ENCODE measurements at places on chromosomes 6 and 20.

- no peak for DNase-seq
These were observed 9.1 kb downstream of the ATP9A start for GRCh38 chr20:51758978-51759544.

DNA sequence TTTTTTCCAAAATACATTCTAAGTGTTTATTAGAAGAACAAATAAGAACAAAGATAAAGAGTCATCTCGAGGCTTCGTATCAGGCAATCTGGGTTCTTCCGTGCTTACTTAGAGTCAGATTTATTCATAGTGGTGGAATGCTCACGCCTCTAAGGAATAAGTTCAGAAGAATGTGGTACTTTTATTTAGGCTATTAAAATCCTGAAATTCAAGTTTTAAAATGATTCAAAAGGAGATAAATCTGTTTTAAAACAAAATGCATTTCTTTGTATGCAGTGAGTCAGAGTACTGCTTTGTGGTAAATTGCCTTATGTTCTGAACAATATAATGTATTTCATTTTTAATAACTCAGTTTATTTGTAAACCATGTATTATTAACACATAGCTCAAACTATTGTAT is 89.1 kb downstream of the FUT9 start:
- no peak for DNase-seq

- no peak for DNase-seq
These were observed 34.6 kb upstream of the PNPLA1 start for GRCh38 chr6:36235309-36235708.

GRCh38 chr6:135002229-135002844 is 52.3 kb downstream of the HBS1L start:
- DNase-seq: no peak

DNA sequence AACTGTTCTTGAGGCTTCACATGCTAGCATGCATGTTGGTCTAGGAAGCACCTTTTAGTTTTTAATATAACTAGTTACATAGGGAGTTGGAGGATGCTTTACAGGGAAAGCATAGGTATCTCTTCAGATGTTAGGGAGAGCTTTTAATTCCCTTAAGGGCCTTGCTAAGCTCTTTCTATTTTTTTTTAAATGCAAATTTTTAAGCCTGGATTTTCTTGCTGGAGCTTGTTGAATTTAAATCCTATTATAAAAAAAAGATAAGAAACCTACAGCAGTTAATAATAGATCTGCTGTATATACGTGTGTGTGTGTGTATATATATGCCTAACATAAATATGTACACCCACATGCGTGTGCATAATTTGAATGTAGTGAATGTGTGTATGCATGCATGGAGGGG is 79.0 kb downstream of the FIG4 start:
- DNase-seq: no peak

DNA sequence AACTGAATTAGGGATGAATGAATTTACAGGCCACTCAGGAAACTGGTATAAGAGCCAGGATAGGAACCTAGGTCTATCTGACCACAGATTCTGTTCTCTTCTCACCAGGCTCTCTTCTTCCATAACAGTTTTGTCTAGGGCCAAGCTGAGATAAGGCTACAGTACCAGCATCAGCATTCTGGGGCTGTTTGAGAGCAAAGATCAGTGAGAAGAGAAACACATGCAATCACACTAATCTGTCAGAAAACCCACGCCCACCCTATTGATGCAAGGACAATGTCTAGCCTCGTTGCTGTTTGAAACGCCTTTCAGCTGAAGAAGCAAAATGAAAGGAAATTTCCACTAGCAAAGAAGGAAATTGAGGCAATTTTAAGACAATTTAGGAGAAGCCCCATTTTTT is 137.7 kb downstream of the LCA5 start:
- no peak for DNase-seq

DNA sequence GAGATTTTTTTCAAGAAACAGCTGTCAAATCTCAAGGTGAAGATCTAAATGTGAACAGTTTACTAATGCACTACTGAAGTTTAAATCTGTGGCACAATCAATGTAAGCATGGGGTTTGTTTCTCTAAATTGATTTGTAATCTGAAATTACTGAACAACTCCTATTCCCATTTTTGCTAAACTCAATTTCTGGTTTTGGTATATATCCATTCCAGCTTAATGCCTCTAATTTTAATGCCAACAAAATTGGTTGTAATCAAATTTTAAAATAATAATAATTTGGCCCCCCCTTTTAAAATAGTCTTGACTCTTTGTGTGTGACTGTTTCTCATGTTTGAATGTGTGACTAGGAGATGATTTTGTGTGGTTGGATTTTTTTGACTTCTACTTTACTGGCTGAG is 4.0 kb downstream of the PNRC1 start:
- no peak for DNase-seq

DNA sequence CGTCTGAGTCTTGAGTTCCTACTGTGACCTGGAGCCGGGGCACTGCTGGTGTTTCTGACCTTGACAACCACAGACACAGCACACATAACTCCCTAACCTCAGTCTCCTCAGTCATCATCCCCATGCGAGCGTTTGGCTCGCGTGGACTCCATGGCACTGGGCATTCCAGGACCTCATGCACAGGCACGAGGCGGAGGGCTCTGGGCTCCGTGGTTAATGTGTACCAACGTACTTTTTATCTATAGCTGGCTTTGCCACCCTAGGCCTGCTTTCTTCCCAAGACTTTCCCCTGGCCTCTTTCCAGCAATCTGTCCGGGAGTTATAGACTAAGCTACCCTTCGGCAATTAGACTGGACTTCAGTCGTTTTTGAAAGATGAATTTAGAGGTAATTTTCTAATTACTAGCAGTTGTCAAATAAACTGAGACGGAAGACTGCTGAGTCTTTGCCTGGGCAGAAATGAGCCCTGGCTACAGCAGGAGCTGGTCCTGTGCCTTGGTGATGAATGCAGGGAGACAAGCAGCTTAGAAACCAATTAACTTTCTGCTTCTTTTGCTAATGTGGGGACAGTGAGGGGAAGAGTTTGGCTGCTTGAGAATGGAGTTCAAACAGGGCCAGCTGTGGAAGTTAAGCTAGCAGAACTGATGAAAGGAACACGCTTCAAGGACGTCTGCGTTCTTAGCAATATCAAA is 16.1 kb upstream of the CTCFL start:
- DNase-seq: no peak

DNA sequence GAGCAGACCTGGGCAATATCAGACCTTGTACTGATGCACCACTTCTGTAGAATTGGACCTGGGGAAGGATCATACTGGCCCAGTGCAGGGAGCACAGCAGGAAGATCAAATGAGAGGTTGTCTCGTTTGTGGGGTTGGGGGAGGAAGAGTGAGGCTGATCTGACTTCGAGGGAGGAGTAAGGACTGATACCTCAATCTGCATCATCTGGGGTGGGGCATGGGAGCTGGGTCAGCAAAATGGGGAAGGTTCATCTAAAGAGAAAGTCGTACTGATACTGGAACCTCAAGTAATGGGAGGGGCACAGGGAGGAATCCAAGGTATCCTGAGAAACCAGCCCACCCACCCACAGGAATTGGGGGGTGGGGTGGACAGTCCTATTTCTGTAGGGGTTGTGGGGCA is 3.7 kb downstream of the RNF39 start:
- no peak for DNase-seq

GRCh38 chr20:50958615-50959542 is at the start of gene MOCS3:
MOCS3 (plus strand) TSS chr20:50958818; CDS start chr20:50958843, 25 bp downstream.
- peak; percentile 35 for DNase-seq

GRCh38 chr6:118853408-118853807 is 40.5 kb upstream of the ASF1A start:
- no peak for DNase-seq

- no peak for DNase-seq
These were observed 24.6 kb downstream of the PMEPA1 start for GRCh38 chr20:57685146-57685758.

DNA sequence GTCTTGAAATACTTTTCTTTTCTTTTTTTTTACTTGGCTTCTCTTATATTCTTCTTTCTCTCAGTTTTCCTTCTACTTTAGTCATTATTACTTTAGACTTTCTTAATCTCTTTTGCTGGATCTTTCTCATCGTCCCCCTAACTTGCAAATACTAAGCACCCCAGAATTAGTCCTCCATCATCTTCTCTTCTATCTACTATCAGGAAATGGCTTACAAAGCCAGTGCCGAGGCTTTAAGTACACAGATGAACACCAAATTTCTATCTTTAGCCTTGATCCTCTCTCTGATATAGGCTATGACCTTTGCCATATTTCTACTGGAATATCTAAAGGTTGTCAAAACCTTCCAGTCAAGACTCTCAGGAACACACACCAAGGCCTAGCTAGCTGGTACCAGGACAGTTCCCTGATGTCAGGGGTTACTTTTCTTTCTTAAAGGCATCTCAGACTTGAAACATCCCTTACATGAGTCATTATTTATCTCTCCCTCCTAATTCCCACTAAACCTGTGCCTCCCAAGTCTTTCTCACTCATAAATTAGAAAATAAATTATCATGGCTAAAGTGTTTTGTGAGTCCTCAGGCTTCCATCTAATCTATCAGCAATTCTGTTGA is 278.6 kb upstream of the TCF21 start:
- DNase-seq: no peak

DNA sequence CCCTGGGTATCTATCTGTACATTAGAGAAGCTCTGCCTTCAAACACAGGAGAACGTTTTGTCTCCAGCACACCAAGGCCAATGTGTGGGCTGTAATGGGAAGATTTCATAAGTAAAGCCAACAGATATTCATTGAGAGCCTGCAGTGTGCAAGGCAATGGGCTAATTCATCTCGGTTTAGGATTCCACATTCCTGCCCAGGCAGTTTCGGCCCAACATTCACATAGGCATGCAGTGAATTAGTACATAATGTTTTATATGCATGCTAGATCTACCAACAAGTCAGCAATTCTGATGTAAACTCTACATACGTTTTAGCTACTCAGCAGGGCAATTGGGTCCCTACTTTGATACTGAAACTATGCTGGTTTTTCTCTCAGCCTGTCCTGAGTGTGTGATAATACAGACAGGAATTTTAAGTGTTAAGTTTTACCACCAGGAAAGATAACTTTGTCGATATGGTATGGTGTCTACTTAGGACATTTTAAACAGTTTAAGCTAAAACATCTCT is 46.9 kb upstream of the NAA20 start:
- DNase-seq: no peak

DNA sequence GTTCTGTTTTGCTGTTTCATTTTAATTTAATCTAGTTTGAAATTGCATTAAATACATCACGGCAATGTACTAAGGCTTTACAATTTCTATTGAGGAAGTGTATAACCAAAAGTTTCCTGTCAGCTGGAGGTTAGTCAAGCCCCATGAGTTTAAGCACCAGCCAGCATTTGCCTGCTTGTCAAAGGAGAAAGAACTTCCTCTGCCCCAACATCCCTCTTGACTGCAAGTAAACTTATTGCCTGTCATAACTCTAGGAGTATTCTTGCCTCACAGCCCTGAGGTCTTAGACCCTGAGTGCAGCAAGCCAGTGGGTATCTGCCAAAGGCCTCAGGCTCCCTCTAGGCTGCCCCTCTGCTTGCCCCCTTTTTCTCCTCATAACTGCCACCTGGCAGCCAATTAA is 106.7 kb upstream of the INSM1 start:
- no peak for DNase-seq

DNA sequence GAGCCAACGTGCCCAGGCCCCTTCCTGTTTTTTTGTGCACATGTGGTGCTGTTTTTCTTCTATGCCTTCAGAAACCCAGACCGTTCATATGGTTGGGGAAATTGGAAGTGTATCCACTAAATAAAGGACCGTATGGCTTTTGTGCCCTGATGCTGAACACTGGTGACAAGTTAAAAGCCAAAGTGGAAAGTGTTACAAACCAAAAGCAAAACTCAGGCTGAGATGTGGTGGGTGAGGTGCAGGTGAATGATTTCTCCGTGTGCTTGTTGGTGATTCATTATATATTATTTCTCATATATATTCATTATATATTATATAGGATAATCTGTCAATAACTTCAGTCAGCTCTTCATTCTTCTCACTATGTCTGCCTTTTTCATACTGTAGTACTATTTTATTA is 148.6 kb downstream of the SOBP start:
- DNase-seq: no peak

GRCh38 chr6:17492350-17492749 is 99.0 kb downstream of the CAP2 start:
- no peak for DNase-seq

GRCh38 chr20:62496568-62497218 is 20.9 kb upstream of the GATA5 start:
- no peak for DNase-seq

GRCh38 chr6:99822741-99823512 is 171.1 kb downstream of the MCHR2 start:
- no peak for DNase-seq

DNA sequence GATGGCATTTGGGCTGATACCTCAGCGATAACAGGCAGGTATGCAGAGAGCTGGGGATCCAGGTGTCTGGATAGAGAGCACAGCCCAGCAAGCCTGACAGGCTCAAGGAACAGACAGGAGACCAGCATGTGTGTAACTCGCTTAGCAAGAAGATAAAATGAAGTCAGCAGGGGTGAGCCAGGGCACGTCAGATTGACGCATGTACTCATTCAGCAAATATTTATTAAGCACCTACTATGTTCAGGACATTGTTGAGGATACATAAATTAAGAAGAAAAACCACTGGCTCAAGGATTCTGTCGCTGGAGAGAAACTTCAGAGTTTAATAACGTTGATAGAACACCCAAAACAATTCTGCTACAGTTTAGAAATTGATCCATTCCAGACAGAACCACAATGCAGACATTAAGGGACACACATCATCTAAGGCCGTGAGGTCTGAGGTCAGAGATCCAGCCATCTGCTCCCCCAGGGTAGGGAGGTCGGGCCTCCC is 1.0 kb upstream of the DUSP22 start:
- no peak for DNase-seq

DNA sequence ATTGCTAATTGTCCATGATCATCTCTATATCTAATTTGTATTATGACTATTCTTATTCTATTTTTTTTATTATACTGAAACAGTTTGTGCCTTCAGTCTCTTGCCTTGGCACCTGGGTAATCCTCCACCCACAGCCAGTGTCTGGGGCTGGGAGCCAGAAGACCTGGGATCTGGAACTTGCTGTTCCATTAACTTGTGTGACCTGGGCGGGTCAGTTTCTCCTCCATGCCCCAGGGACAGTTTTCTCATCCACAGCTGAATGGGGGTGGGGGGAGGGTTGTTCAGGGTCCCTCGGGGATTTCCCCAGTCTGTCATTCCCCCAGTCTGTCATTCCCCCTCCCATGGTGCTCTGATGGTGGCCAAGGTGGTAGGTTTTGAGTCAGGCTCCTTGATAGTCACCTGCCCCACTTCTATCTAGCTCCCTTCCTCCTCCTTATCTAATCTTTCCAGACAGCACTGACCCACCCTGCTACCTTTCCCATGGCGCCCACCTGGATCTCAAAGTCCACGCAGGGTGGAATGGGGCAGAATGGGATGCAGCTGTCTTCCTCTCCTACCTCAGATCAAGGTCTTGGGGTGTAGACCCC is 10.9 kb downstream of the ITPR3 start:
- DNase-seq: no peak

DNA sequence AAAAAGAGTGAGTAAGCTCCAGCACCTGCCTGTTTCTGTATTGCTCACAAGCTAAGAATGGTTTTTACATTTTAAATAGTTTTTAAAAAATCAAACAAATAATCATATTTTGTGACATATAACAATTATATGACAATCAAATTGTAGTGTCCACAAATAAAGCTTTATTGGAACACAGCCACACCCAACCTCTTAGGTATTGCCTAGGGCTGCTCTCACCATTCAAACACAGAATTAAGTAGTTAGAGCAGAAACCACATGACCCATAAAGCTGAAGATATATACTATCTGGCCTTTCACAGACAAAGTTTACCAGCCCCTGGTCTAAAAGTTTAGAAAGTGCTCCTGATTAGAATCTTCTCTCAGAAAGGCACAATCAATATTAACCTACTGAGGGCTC is 11.2 kb downstream of the TNFRSF21 start:
- no peak for DNase-seq

All from stimulated activated CD8-positive, alpha-beta memory T cell treated with anti-CD3 and anti-CD28 coated beads, Interleukin-15, amount 100 ng/mL, for 24 hours (primary cell).